Inflammatory macrophage treated with lipopolysaccharide for 1 hour (primary cell): ENCODE measurements at places on chromosomes 11 and 22.

DNA sequence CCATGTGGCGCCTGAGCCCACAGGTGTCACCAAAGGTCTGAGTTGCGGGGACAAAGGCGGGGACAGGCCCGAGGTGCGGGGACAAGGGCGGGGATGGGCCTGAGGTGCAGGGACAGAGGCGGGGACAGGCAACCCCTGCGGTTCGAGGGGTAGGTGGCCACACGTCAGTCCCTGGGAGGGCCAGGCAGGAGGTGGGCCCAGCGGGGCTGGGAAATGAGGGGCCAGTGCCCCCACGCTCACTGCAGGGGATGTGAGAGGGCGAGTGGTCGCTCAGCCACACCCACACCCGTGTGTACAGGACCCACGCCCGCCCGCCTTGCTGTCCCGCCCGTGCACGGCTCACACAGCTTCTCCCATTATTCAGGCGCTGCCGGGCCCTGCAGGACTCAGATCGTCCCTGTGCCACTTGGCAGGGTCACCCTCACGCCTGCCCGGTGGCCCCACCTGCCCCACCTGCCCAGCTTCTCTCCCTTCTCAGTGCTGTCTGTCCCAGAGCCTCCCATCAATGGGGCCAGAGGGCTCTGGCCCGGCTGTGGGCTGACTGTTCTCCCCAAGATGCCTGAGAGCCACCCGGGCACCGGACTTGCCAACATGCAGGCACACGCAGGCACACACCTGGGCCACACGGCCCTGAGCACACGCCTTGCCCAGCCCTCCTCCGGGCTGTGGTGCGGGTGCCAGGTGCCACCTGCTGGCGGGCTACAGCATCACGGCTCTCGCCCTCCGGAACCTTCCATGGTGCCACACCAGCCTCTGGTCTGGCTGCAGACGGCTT is 14.2 kb upstream of the MUC6 start:
- DNase-seq, result peak; percentile 25

- no peak for DNase-seq
Observed at GRCh38 chr11:18836417-18836816, 44.8 kb upstream of the PTPN5 start.

- DNase-seq, result no peak
Observed at GRCh38 chr11:19407677-19408270, 167.0 kb upstream of the E2F8 start.

DNA sequence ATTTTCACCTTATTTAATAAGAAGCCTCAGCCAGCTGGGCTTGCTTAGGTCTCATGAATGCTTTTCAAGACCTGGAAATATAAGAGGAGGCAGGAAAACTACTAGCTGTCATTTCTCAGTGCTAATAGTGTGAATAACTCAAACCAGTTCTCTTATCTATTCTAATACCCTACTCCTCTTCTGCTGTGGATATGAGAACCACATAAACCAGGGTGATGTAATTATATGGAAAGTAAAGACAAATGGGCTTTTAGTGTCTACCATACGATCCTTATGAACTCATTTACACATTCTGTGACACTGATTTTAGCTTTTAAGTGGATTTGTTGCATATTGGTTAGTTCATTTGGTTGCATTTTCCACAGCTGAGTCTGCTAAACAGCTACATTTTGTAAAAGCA is 8.6 kb downstream of the PDGFD start:
- DNase-seq, result no peak

DNA sequence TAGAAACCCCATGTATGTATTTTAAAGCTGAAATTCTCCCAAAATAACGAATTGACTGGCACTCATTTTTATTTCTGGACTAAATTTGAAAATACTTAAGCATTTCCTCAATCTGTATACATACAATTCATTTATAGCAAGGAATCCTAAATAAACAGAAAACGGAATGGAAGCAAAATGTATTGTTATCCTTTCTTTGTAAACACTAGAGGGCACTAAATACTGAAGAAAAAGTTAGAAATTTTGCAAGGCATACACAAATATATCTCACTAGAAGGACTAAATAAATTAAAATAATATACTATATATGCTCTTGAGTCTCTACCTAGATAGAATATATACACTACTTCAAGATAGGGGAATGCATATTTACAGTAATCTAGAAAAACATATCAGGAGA is 23.1 kb upstream of the ANO5 start:
- DNase-seq, result no peak

DNA sequence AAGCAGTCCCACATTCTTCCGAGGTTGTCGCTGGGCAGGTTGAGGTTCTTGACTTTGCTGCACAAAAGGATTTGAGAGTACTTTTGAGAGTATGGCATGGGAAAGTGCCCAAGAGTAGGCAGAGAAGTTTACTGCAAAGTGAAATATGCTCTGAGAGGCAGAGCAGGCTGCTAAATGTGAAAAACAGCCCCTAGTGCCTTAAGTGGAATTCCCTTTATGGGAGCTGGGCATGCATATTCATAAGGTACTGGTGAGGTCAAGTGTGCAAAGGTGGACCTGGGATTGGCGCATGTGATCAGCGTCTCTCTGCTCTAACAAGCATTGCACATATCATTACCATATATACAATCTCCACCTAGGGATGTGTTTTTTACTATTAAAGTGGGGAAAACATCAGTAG is 12.0 kb upstream of the APOL4 start:
- DNase-seq, result no peak

- no peak for DNase-seq
Observed at GRCh38 chr11:20351136-20351535, 12.4 kb upstream of the HTATIP2 start.

DNA sequence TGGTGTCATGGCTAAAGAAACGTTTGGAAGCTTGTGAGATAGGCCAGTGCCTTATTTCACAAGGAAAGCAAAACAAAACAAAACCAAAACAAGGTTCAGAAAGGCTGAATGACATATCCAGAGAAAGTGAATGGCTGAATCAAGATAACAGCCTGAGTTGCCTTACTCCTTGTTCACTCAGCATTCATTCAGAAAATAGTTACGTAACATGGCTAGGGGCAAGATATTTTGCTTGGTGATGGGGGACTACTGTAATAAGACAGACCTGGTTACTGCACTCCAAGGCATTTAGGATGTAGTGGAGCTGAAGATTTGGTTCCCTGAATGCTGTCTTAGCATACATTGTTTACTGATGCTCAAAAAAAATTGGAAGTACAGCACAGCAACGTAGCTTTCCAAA is 47.7 kb downstream of the C11orf91 start:
- DNase-seq, result no peak

DNA sequence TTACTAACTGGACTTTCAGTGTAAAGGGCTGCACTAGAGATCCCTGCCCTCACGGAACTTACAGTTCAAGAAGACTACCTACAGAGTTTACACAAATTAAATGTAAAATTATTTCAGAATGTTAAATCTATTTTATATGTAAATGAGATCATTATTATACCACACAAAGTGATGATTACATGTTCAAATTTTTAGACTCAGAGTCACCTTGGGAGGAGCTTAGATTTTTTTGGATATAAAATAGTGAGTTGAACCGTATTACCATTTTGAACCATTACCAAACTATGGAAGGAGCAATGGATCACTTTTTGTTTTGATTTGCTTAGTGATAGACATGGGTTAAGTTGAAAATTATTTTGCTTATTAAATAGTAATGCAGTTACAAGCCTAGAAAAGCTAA is 1.6 kb downstream of the IPO7 start:
- DNase-seq, result no peak

DNA sequence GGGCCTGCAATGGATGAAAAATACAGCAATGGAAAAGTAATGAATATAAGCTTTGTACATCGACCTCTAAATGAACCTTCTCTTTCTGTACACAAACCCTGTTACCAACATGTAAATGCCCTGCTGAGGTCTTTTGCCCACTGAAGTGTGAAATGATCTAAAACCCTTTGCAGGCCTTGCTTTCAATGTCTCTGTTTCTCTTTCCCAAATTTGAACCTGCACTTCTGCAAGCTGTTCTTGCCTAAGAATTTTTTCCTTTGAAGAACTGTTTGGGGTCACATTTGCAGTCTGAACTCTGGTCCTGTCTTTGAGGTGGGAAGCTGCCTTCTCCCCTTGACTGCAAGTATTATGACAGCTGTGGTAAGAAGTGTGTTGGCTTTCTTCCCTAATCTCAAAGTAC is 1237.1 kb downstream of the FAM181B start:
- DNase-seq, result no peak

- no peak for DNase-seq
Observed at GRCh38 chr22:17155941-17156340, 3.1 kb downstream of the HDHD5 start.

GRCh38 chr11:118609380-118610224 is 2.2 kb downstream of the PHLDB1 start:
- DNase-seq, result no peak

GRCh38 chr22:44659140-44659539 is 42.9 kb upstream of the PRR5 start:
- DNase-seq, result no peak

GRCh38 chr22:36257948-36258670 is 5.2 kb downstream of the APOL1 start:
- no peak for DNase-seq

DNA sequence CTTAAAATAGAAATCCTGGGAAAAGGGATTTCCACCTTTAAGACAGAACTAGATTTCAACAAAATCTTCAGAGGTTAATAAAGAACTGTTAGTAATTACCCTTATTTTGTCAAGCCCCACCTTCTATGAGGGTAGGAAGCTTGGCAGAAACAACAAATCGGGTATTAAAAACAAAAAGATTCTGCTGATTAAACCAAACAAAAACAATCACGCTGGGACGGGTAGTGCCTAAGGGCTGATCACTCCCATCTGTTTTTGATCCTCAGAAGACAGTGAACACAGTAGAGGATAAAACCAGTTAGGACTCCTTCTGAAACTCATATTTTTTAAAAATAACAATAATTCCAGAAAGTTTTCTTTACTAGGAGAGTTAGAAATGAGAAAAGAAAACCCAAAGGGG is 441.3 kb upstream of the API5 start:
- no peak for DNase-seq

- no peak for DNase-seq
Observed at GRCh38 chr11:19628018-19628417, 84.6 kb upstream of the NAV2 start.

DNA sequence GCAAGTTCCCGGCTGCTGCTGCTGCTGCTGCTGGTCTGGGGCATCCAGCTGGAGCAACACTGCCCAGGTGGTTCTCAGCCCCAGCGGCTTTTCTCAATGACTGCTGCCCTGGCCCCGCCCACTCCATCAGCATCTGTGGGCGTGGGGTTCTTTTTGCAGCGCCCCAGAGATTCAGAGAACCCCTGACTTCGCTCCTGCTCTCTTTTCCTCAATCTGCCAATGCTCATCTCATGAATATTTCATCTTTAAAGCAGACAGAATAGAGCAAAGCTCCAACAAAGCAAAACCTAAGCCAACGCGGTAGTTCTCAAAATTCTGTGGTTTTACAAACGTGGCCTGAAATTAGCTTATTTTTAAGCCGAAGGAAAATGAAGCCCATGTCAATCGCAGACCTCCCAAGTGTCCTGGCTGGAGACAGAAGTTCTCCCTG is 363.6 kb downstream of the CTTN start:
- DNase-seq, result no peak

DNA sequence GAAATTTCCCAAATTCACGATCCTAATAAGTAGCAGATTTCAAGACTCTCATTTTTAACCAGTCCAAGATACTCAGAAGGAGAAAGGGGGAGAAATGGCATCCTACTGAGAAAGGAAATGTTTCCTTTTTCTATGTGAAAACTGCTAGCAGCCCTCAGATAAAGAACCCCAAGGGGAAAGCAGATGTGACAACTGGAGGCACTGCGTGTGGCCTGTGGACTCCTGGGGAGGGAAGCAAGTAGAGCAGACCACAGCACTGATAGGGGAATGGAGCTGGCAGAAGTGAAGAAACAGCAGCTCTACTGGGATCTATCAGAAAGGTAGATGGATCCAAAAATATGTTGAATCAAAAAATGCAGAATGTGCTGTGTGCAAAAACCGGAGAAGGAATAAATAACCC is 239.7 kb upstream of the API5 start:
- DNase-seq, result no peak

GRCh38 chr11:9739123-9739900 is 75.4 kb downstream of the SWAP70 start:
- DNase-seq, result peak; percentile 25

GRCh38 chr11:10900681-10901415 is 43.0 kb upstream of the ZBED5 start:
- no peak for DNase-seq

DNA sequence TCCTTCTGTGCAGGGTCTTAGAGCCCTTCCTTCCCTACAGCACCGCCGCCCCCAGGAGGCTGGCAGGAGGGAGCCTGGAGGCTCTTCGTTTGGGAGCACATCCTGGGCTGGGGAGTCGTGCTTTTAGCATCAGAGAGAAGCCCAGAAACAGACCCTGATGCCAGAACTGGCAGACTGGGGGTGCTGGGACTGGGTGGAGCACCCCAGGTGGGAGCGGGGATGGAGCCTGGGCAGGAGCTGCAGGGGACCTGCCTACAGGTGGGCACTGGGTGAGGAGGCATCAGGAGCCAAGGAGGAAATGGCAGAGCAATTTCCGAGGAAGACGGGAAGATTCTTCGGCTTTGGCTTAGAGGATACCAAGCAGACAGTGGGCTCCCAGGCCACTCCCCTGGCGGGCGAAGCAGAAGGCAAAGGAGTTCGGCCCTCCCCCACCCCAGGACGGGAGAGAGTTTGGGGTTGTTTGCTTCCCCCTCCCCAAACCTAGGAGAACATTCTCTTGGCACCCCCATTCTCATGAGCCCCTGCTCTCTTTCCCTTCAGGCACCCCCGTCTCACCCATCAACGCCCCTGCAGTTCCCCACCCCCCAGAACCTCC is 1.1 kb downstream of the SYT7 start:
- DNase-seq, result no peak

- DNase-seq, result no peak
Observed at GRCh38 chr22:28105988-28106387, 186.9 kb upstream of the PITPNB start.

DNA sequence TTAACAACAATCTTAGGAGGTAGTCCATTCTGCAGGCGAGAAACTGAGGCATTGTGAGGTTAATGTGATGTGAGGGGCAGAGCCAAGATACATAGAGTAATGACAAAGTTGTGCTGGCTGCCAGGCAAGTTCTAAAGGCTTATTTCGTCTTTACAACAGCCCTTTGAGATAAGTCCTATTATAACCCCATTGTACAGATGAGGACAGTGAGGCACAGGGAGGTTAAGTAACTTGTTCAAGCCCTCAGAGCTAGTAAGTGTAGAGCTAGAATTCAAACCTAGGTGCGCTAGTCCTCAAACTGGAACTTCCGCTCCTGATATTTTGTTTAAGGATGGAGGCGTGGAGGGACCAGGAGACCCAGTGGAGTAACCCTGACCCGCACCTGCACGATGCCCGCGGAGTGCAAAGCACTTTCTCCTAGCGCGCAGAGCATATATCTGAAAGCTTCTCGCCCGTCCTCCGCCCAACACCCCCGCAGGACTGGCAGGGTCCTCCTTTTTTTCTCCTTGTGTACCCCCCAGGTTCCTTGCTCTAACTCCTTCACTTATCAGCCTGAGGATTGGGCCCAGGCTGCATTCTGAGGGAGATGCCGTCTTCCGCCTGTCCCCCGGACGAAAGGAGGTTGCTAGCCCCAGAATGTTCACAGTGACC is 4.9 kb upstream of the FLI1 start:
- no peak for DNase-seq
